HCT116 (cell line): ENCODE measurements at places on chromosomes 2 and 18. TPM values are rescaled to one million over a fixed set of nuclear protein-coding genes. Genes with fewer than 3 reads are reported as not detected.
A peak's percentile ranks its signal among the peaks of the same experiment; 100 is the strongest.

DNA sequence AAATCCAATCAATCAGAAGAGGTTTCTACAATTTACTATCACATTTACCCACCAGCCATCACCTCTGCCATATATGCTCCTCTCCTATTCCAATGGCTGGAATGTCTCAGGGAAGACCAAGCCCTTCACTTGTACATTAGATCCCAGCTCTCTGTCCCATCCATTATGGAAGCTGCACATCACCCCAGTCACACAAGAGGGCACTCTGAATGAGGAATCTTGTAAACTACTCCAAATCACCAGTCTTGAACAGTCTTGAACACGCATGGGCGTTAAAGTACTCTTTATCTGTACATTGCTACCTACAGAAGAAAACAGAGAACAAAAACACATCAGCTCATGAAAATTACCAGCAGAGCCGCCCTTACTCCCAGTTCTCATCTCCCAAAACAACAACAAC is 38.7 kb downstream of the ZC3H8 start:
- H3K27ac ChIP-seq = no peak overlapping the region
- peaks cover 2% of the 10 kb centered on the region; the same call in 1 of the 2 replicates for H3K36me3 ChIP-seq
- H3K4me1 ChIP-seq = no peaks in the 10 kb centered on the region
- DNase-seq = no peak

DNA sequence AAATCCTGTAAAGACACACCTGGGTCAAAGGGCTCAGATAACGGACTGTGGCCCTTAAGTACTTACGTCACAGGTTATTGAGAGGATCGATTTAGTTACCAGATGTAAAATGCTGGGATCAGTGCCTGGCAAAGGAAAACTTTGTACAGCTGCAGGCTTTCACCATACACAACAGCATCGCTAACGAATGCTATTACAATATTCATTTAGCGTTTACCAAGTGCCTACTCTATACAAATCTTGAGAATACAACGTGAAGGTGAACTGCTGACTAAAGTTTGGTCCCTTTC is 619 bp upstream of the MSH6 start:
- peak overlapping the region; percentile 48 for H3K4me3 ChIP-seq
- H3K36me3 ChIP-seq = no peaks in the 10 kb centered on the region
- peak overlapping the region; percentile 97 for H3K27ac ChIP-seq
- peaks cover 25% of the 10 kb centered on the region for H3K4me1 ChIP-seq
- DNase-seq = no peak

GRCh38 chr2:28628506-28628905 is 123.1 kb upstream of the PPP1CB start:
- H3K4me1 ChIP-seq = no peaks in the 10 kb centered on the region
- no peak overlapping the region for H3K27ac ChIP-seq
- DNase-seq = no peak
- H3K36me3 ChIP-seq = no peaks in the 10 kb centered on the region

GRCh38 chr2:219404291-219404910 is 13.8 kb upstream of the DES start:
- peaks cover 10% of the 10 kb centered on the region for H3K4me1 ChIP-seq
- H3K4me3 ChIP-seq = no peak overlapping the region
- H3K36me3 ChIP-seq = no peaks in the 10 kb centered on the region
- no peak for DNase-seq
- H3K27me3 ChIP-seq = no peaks in the 10 kb centered on the region

DNA sequence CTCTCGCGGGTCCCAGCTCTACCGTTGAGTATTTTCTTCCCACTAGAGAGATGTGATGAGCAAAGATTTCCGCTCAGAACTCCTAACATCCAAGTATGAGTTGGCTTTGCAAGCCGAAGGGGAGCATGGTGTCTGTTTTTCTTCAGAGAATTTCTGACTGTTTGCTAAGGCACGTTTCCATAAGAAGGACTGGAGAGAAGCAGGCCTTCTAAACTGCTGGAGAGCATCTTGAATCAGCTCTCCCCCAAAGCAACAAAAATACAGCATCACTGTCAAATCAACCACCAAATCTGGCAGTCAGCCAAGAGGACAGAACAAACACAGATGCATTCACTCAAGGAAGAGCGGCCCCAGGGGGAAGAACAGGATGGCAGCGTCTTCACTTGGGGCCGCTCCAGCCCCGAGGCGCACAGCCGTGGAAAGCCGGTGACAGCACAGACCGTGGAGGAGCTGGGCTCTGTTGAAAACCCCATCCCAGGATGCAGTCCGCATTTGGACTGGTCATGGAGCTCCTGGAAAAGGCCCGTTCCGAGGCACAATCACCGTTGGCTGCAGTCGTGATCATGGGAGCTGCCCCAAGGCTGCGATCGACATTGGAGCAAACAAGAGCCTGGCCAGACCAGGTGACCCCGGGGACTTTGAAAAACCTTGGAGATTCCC is 101.4 kb downstream of the NFATC1 start:
- H3K4me3 ChIP-seq = no peak overlapping the region
- no peak overlapping the region for H3K27ac ChIP-seq
- no peaks in the 10 kb centered on the region for H3K4me1 ChIP-seq

DNA sequence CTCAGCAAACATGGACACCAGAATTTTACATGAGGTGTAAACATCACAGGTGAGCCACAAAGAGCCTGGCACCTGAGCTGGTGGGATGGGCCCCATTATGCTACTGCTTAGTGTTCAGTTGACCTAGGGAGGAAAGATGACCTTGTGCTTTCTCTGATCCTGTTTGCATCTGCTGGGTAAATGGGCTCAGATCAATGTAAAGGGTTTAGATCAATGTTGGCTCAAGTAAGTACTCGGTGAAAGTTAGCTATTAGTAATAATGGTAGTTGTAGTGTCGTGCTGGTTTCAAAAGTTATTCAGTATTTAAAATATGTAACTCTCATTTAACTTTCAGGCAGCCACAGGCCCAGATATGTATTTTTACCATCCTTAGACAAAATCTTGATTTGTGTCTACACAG is 19.8 kb downstream of the ABHD3 start:
- no peak overlapping the region for H3K4me3 ChIP-seq
- H3K4me1 ChIP-seq = no peaks in the 10 kb centered on the region
- DNase-seq = no peak
- H3K36me3 ChIP-seq = peaks cover 11% of the 10 kb centered on the region

DNA sequence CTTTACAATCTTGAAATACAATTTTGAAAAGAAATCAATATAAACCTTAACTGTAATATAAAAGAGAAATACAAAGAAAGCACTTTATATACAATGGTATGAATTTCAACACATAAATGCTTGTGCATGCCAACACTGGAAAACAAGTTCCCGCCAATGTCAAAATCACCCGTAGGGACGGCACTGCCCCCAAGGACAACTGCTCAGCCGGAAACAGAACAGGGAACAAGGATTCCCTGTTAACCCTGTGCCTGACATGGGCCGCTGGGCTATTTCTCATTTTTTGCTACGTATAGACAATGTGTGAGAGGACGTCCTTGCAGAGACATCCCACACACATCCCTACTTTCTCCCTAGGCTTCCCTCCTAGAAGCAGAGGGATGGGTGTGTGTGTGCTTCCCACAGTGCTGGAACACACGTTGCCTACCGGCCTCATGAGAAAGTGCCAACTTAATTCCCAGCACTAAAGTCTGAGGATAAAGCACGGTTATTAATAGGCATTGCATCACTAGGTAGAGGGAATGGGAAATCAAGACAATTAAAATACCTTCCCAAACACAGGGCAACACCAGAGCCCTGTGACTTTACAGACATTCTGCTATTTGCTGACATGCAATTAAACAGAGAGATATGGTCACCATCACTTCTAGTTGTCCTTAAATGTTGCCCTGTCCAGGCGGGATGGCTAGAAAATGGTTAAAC is 14.4 kb downstream of the AFG3L2 start:
- H3K27me3 ChIP-seq = no peaks in the 10 kb centered on the region
- H3K36me3 ChIP-seq = peaks cover 46% of the 10 kb centered on the region
- no peaks in the 10 kb centered on the region for H3K4me1 ChIP-seq
- no peak for DNase-seq
- H3K4me3 ChIP-seq = no peak overlapping the region
- no peak overlapping the region for H3K27ac ChIP-seq

GRCh38 chr2:130387071-130387400 is 31.2 kb downstream of the PTPN18 start:
- no peak for DNase-seq
- H3K27me3 ChIP-seq = no peaks in the 10 kb centered on the region
- H3K36me3 ChIP-seq = no peaks in the 10 kb centered on the region

- no peak overlapping the region for H3K27ac ChIP-seq
- no peaks in the 10 kb centered on the region for H3K4me1 ChIP-seq
- no peak overlapping the region for H3K4me3 ChIP-seq
- H3K36me3 ChIP-seq = no peaks in the 10 kb centered on the region
- peak; percentile 24 for DNase-seq
Measured at GRCh38 chr2:187138265-187138664, 289.3 kb upstream of the ZSWIM2 start.

GRCh38 chr2:233047667-233048066 is 12.5 kb upstream of the INPP5D start:
- H3K27me3 ChIP-seq = no peaks in the 10 kb centered on the region
- no peak overlapping the region for H3K27ac ChIP-seq
- H3K36me3 ChIP-seq = no peaks in the 10 kb centered on the region
- no peak overlapping the region for H3K4me3 ChIP-seq
- DNase-seq = no peak

GRCh38 chr18:51541230-51541629 is 343.7 kb upstream of the MEX3C start:
- no peaks in the 10 kb centered on the region for H3K27me3 ChIP-seq
- no peaks in the 10 kb centered on the region for H3K36me3 ChIP-seq
- DNase-seq = no peak
- no peaks in the 10 kb centered on the region for H3K4me1 ChIP-seq

DNA sequence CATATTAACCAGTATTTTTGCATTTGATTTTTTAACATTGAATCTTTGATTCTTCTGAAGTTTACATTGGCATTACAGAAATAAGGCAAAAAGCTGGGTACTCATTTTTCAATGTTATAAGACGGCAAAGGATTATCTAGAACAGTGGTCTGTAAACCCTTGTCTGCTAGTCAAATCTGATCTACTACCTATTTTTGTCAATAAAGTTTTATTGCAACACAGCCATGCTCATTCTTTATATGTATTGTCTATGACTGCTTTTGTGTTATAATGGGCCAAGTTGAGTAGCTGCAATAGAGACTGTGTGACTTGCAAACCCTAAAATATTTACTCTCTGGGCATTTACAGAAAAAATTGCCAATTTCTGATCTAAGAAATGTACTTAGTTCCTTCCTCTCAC is 181.0 kb downstream of the PDE11A start:
- no peak overlapping the region for H3K4me3 ChIP-seq
- H3K4me1 ChIP-seq = no peaks in the 10 kb centered on the region
- no peak for DNase-seq

GRCh38 chr18:76752400-76752799 is 70.0 kb upstream of the ZNF236 start:
- no peak for DNase-seq
- no peaks in the 10 kb centered on the region for H3K4me1 ChIP-seq

DNA sequence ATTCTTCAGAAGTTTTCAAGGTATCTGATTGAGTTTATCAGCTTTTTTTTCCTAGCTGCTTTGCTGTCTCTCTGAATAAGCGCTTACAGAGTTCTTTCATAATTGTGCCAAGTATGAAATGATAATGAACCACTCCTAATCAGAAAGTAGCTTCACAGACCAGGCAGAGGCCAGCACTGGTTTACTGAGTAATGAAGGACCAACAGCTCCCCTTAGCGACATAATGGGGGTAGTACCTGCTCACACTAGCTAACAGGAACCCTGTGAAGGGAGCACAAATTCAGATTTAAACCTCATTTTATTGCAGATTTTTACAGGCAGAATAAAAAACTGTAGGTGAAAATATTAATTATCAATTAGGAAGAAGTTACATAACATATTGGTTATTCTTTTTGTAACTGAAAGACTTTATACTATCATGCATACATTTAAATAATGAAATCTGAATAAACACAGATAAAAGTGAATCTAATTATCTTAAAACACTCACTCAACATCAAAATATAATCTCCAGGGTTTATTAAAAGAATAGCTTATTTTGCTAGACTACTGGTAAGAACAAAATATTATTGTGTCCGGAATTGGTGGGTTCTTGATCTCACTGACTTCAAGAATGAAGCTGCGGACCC is 53.7 kb upstream of the LRRC30 start:
- no peaks in the 10 kb centered on the region for H3K4me1 ChIP-seq
- H3K27me3 ChIP-seq = no peaks in the 10 kb centered on the region
- no peaks in the 10 kb centered on the region for H3K36me3 ChIP-seq
- H3K27ac ChIP-seq = no peak overlapping the region

GRCh38 chr18:63443829-63444228 is 21.6 kb upstream of the VPS4B start:
- no peaks in the 10 kb centered on the region for H3K27me3 ChIP-seq
- H3K4me1 ChIP-seq = no peaks in the 10 kb centered on the region
- H3K36me3 ChIP-seq = no peaks in the 10 kb centered on the region
- no peak overlapping the region for H3K4me3 ChIP-seq
- no peak for DNase-seq

- no peaks in the 10 kb centered on the region for H3K27me3 ChIP-seq
- peaks cover 3% of the 10 kb centered on the region; the same call in 1 of the 2 replicates for H3K36me3 ChIP-seq
- no peak for DNase-seq
- H3K4me3 ChIP-seq = no peak overlapping the region
Measured at GRCh38 chr2:222944971-222945740, 84.3 kb downstream of the ACSL3 start.

GRCh38 chr2:207791579-207792243 is 22.0 kb upstream of the FZD5 start:
- peak overlapping the region; percentile 26; the same call in 1 of the 2 replicates for H3K27ac ChIP-seq
- no peak for DNase-seq
- no peaks in the 10 kb centered on the region for H3K36me3 ChIP-seq
- peaks cover 30% of the 10 kb centered on the region for H3K4me1 ChIP-seq

DNA sequence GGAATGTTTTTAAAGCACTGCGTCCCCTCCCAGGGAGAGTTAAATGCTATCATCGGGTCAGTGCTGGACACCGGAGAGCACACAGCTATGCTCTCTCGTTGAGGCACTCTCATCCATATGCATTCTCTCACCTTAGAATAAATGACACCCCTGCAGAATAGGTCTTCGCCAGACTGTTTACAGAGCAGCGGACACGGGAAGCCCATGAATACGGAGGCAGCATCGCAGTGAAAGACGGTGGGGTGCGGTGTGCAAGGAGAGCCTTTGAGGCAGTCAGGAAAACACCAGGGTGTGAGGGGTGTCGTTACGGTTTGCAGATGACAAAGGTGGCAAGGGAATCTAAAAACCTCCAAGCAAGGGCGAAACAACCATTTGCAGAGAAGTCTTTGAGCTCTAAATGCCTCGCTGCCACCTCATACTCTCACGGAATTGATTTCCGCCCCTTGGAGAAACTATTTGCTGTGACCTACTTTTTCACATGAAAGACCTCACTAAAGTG is 169.2 kb upstream of the FHL2 start:
- no peak for DNase-seq
- H3K4me1 ChIP-seq = no peaks in the 10 kb centered on the region
- peaks cover 20% of the 10 kb centered on the region for H3K27me3 ChIP-seq
- no peaks in the 10 kb centered on the region for H3K36me3 ChIP-seq

GRCh38 chr2:218806346-218806978 is 24.5 kb downstream of the CYP27A1 start:
- no peak overlapping the region for H3K4me3 ChIP-seq
- H3K36me3 ChIP-seq = no peaks in the 10 kb centered on the region
- no peak for DNase-seq
- no peak overlapping the region for H3K27ac ChIP-seq

Gene IL36G
- not detected for total RNA-seq

Gene C1QL2
- not detected for total RNA-seq

Gene NOSTRIN
- total RNA-seq = 3.1 TPM

Gene MRO
- 0.84 TPM for total RNA-seq

Gene PARD6G
- 12.8 TPM for total RNA-seq

Gene SDC1
- total RNA-seq = 32.0 TPM

Gene CTAGE1
- total RNA-seq = not detected

Gene INPP1
- 19.6 TPM for total RNA-seq

Gene DUSP2
- total RNA-seq = 24.5 TPM

Gene TCF23
- total RNA-seq = not detected

Gene C2orf66
- not detected for total RNA-seq

Gene RAX
- total RNA-seq = not detected

Gene GAL3ST2
- total RNA-seq = 0.44 TPM

Gene TEKT4
- not detected for total RNA-seq

Gene SERPINB10
- total RNA-seq = not detected
